ENCODE measurements at places on chromosomes 7 and 10. TPM values are rescaled to one million over a fixed set of nuclear protein-coding genes. Genes with fewer than 3 reads are reported as not detected.

NEUROD6 gene
- not detected for total RNA-seq

GRCh38 chr7:2761131-2761624 is 73.2 kb downstream of the AMZ1 start:
- no peak for DNase-seq

DNA sequence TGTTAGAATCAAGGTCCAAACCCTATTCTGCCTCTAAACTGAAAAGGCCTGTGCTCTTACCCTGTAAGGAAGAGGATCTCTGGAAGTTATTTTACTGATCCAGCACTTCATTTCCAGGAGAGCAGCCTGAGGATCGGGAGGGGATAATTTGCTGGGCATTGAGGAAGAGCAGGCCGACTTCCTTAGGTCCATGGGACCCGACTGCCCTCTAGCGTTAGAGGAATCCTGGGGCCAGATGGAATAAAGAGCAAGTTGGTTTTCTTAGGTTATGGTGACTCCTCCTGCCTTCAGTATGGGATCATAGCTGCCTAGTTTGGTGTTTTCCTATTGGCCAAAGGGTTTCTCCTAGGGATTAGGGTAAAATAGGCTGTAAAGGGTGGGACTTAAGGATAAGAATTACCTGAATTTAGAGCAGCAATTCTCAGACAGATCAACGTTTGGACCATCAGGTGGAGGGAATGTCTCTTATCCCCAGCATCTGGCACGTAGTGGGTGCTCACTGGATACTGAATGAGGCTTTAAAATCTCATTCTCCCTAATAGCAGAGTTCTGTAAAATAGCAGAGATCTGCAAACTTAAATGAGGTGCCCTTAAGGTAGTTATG is 40.0 kb upstream of the SORBS1 start:
- DNase-seq: peak; percentile 77

- no peak for DNase-seq
Measured at GRCh38 chr7:47239931-47240421, 341.9 kb downstream of the TNS3 start.

DNA sequence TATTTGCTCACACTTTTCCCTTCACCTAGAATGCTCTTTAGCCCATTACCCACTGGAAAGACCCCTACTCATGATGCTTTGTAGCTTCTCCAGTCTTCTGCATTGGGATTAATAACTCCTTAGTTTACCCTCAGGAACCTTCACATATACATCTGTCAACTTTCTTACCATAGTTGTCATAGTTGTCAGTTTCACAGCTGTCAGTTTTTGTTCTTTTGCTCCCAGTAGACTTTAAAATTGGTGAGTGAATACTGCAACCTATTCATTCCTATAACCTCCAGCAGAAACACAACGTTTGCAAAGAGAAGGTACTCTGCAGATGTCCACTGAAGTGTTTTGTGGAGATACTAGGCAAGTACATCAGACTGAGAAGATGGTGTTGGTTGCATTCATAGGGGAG is 2.6 kb downstream of the PON1 start:
- DNase-seq: no peak

DNA sequence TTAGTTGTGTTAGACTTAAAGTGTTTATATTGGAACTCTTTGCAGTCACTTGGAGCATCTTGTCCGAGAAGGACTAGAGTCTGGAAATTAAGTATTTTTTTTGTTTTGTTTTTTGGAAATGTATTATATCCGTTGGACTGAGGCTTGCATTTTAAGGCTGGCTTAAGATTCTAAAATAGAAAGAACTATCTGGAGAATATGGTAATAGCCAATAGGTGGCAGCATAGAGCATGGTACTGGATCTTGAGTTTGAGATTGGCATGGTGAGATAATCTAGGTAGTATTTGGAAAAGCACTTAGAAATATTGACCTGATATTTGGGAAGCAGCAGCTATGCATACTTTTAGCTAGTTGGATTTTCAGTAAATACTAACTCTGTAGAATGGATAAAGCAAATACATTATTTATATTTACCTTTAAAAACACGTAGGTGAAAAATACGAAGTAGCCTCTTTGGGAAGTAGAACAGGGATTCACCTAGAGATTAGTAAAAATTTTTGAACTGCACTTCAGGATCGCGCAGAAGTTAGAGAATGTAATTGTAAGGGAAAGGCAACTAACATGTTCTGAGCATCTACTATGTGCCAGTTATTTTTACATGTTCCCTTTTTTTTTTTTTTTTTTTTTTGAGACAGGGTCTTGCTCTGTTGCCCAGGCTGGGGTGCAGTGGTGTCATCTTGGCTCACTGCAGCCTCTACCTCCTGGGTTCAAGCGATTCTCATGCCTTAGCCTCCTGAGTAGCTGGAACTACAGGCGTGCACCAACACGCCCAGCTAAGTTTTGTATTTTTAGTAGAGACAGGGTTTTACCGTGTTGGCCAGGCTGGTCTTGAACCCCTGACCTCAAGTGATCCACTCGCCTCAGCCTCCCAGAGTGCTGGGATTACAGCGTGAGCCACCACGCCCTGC is 78.6 kb downstream of the LCOR start:
- no peak for DNase-seq
